ENCODE measurements at places on chromosomes 13 and 19.

DNA sequence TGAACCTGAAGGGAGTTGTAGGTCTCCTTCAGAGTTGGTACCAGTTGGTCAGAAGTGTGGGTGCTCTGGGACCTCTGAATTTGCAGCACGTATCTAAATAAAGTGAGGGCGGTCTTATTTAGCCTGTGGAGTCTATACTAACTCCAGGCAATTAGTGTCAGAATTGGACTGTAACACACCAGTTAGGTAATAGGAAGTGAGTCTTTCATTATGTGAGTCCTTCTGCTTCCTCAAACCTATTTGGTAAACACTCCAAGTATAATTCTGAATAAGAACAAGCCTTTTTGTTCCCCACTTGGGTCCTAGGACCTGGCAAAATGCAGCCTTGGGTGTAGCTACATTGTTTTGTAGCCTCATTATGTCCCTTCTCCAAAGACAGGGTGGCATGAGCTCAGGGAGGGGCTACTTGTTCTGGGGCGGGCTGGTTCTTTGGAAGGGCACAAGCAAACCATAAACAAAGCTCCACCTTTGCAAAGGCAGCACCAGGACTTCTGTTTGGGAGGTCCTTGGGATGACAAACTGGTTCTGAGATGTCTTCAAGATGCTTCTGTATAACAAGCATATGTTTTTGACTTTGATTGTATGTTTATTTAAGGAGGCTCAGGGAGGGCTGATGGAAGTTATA is 418.0 kb downstream of the ZNF536 start:
- no peak for DNase-seq

DNA sequence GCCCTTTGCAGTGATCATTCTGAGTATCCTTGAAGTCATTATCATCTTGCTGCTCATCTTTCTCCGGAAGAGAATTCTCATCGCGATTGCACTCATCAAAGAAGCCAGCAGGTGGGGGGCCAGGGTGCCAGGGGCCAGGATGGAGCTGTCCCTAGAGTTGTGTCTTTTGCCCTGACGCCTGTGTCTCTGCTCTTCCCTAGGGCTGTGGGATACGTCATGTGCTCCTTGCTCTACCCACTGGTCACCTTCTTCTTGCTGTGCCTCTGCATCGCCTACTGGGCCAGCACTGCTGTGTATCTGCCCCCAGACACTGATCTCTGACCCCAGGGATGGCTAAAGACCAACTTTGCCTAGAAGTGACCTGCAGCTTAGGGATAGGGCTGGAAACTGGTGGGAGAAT is 9.6 kb downstream of the SLC44A2 start:
- DNase-seq, result no peak

DNA sequence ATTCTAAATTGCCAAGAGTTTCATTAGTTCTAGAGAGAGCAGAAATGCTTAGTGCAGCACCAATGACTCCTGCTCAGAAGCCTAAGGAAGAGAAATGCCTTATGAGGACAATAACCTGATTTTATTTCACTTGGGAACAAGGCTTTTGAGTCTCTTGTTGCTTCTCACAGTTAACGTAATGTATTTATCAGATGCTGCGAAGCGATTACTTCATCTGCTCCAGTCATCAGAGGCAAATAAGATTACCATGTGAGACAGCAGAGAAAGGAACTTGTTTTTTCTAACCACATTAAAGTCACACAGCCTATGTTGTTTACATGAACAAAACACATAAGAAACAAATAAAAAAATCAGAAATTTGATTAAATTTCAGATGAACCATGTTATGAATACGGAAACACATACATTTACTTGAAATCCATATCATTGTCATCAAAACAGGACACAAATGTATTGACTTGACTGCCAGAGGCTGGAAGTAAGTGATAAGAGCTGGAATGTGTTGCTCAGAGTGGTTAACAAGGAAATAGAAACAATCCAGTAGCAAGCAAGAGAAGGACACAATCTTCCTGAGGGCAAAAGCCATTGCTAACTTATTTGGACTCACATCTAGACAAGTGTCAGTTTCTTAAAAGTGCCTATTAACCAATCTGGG is 147.3 kb downstream of the LHFPL6 start:
- DNase-seq, result no peak

GRCh38 chr19:28633319-28634018 is 579.5 kb downstream of the UQCRFS1 start:
- DNase-seq, result peak; percentile 46

DNA sequence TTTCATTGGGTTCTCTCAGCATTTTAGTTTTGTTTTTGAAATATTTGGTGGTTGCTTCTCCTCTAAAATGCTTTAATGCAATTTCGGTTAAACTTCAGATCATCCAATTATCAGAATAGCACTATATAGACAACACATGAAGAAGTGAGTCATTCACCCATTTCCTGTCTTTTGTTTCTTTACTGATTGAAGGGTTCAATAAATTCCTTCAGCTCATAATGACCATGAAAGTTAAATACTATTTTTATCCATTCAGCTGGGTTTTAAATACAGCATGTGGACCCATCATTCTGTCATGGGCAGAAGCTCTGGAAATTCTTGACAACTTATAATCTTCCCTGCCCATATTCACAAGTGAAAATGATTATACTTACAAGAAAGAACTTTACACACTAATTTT is 187.2 kb downstream of the ITGBL1 start:
- no peak for DNase-seq

DNA sequence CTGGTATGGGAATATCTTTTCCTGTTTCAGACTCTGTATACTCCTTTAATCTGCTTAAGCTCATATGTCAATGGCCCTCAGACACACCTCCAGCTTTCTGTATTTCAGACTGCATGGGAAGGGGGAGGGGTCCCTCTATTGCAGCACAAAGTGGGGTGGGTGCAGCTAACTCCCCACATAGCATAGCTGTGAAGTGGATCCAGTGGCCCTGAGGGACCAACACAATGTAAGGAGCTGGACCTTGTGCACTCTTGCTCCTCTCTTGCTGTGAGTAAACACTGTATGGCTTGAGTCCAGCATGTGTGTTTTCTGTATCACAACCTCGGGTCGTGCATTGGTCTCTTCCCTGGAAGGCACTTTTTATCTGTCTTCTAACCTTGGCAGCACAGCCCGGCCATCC is 669.9 kb downstream of the PCDH9 start:
- DNase-seq, result no peak

DNA sequence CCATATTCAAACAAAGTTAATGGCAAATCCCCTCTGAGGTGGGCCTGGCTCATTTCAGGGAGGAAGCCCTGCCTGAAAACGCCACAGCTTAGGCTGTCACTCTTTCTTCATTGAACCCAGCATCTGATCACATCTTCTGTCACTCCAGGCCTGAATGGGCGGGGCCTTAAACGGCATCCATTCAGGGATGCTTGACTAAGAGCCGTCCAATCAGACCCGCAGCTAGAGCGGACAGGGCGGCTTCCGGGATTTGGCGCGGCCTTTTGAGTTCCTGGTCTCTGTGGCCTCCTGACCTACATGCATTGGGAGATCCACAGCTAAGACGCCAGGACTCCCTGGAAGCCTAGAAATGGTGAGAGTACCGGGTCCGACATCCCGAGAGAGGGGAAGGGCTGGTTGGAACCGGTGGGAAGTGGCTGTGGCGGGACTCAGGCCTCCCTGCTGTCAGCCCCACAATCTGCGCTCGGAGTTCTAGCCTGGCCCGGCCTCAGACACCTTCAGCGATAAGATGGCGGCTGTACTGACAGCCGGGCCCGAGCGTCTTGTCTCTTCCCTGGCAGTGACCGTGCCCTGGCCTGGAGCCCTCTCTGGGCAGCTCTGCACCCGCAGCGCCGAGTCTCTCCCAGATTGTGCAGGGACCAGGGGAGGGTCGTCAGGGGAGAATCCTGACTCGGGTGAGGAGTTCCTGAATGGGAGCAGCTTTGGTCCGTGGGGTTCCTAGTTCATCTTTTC is at the start of gene ZNF723:
Gene ZNF723, plus strand, starts transcription at position 261 of the 732 bp plus-strand sequence. Its CDS starts 89 bp downstream, at position 350.
- DNase-seq, result no peak

- no peak for DNase-seq
These were observed 6.4 kb downstream of the EPN1 start for GRCh38 chr19:55681131-55682092.

DNA sequence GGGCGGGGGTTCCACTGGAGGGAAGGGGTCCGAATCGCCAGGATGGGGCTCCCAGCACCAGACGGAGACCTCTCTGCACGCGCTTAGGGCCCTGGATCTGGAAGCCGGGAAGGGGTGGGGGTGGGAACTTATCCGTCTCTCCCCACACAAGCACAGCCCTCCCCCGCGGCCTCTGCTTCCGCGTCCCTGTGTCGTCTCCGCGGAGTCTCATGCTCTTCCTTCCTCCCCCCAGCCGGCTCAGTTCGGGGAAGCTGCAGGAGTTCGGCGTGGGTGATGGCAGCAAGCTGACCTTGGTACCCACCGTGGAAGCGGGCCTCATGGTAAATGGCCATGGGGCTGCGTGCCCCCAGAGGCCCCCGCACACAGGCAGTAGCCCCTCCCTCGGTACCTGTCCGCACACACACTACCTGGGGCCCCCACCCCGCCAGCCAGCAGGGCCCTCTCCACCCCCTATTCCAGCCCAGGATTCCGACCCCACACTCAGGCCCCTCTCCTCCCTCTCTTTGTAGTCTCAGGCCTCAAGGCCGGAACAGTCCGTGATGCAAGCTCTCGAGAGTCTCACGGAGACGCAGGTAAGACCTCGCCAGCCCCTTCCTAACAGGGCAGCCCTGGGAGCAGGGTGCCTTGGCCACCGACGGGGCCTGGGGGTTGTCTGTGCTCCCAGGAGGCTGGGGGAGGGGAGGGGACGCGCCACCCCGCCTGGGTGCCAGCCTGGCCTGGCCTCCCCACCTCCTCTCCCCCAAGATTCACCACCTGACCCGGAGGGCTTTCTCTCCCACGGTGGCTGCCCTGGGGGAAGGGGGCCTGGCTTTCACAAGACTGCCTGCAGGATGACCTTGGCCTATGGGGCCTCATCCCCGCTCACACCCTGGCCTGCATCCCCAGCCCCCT is 3.2 kb downstream of the MIDN start:
- peak; percentile 68 for DNase-seq

DNA sequence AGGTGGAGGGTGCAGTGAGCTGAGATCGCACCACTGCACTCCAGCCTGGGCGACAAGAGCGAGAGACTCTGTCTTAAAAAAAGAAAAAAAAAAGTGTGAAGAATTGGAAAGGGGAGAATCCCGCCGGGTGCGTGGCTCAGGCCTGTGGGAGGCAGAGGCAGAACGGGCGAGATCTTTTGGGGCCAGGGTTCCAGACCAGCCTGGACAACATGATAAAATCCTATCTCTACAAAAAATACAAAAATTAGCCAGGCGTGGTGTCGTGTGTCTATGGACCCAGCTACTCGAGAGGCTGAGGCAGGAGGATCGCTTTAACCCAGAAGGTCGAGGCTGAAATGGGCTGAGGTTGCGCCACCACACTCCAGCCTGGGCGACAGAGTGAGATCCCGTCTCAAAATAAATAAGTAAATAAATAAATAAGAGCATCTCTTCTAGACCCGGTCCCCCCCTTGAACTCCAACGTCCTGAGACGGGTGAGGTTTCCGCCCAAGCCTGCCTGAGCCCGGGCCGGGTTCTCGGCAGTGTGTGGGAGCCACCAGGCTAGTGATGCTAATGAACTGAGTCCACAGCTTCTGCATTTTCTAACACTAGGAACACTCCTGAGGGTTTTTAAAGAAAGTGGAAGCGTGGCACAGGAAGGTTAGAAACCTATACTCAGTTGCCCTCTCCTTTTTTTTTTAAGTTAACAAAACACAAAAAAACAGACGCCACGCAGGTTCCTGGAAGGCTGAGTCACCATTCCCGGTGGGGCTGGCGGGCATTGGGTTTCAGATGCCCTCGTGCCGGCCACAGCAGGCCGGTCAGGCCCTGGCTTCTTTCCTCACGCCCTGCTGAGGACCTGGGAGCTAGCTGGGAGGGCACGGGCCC is 22.0 kb downstream of the GPX4 start:
- no peak for DNase-seq

DNA sequence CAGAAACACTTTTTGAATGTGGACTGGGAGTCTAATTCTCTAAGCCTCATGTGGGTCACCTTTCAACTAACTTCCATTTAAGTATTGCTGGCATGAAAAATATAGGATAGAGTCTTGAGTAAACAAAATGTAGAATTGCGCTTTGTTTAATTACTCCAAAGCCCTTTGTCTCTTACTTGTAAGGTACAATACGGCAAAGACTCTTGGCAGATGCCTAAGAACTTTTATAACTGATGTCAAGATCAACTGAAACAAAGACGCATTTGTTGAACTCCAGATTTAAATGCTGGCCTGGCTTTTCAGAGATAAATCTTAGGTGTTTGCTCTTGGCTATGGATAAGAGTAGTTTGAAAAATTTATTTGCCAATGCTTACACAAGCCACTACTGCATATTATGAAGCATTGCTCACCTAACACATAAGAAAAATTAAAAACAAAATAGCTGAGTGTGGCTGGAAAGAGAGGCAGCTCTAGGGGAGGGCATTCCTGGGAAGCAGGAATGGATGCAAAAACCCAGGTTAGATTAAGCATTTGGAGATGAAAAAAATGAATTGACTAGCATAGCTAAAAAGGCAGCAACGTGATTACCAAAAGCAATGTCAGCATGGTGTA is 107.3 kb upstream of the STARD13 start:
- peak; percentile 8 for DNase-seq

GRCh38 chr13:35499676-35500075 is 23.2 kb upstream of the MAB21L1 start:
- no peak for DNase-seq

DNA sequence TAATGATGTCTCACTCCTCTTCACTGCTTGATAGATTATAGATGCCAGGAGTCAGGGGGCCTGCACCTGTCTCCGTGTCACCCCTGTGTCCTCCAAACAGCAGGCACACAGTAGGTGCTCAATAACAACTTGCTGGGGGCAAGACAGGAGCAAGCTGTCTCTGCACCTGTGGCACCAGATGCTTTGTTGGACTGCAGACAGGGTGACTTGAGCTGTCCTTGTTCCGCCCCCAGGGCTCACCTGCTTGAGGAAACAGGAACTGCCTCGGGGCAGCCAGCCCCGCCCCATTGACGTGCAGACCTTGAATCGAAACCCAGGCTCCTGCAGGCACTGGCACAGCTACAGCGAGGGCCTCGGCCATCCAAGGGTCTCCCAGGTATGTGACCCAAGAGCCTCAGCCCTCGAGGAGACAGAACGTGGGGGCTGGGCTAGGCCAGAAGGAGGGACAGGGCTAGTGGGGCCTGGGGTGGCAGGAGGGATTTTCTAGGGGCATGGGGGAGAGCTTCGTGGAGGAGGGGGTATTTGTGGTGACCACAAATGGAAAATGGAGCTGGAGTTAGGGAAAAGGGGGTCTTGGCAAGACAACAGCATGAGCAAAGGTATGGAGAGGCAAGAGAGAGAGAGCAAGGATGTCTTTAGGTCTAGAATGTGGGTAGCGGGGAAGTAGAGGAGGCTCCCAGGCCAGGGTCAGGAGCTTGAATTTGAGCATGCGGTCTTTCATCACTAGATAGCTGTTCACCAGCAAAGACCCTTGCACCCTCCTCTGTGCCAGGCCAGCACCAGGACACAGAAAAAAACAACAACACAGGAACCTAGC is at the start of gene HSH2D:
Gene HSH2D, plus strand, starts transcription at position 287 of the 817 bp plus-strand sequence. CDS start 5,066 bp downstream, outside the sequence.
- peak; percentile 78 for DNase-seq

GRCh38 chr13:110126391-110126961 is 180.5 kb downstream of the COL4A1 start:
- peak; percentile 94 for DNase-seq

DNA sequence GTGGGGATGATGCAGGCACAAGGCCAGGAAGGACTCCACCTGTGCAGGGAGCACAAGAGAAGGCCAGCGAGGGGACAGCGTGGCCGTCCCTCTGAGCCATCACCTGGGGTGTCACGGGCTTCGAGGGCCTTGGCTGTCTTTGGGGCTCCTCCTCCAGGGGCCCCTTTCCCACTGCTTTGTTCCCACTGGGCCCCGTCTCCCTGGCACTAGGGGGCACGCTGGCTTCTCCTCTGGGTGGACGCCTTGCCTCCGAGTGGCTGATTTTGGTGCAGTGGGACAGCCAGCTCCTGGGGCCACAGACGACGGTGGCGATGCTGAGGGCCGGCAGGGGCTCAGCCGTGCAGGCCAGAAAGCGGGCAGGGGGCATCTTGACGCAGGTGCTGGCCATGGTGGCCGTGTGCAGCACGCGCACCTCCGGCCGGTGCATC is 43.2 kb upstream of the GRTP1 start:
- DNase-seq, result no peak

Measured in mammary epithelial cell (primary cell).